ENCODE measurements at places on chromosomes 3 and 15. TPM values are rescaled to one million over a fixed set of nuclear protein-coding genes. Genes with fewer than 3 reads are reported as not detected.

The SYNPR gene
- polyA plus RNA-seq = 0.07 TPM

DNA sequence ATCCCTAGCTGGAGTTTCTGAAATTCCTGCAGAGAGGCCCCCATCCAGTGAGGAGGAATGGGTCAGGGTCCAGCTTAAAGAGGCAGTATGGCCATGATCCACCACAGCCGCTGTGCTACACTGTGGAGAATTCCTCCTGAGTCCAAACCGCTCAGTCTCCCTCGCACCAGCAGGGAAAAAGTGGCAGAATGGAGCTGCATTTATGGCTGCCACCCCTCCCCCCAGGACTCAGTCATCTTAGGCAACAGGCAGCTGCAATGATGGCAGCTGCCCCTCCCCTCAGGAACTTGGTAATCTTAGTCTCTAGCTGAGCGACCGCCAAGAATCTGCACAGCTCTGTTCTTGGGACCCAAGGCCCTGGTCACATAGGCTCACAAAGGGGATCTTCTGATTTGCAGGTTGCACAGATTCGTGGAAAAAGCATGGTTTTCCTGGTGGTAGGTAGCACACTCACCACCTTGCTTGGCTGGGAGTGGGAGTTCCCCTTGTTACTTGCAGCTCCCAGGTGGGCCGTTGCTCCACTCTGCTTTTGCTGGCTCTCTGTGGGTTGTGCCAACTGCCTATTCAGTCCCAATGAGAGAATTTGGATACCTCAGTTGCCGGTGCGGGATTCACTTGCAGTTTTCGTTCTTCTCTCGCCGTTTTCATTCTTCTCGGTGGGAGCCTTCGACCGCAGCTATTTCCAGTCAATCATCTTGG lies 204.1 kb downstream of the STXBP5L start:
- DNase-seq = no peak

- no peak for DNase-seq
Measured at GRCh38 chr3:194379231-194379630, 9.7 kb upstream of the LRRC15 start.

- no peak for DNase-seq
Measured at GRCh38 chr3:177530908-177531307, 333.6 kb upstream of the TBL1XR1 start.

Data from right renal cortex interstitium (tissue), 3 donors.